ENCODE measurements at places on chromosomes 6 and 20. TPM values are rescaled to one million over a fixed set of nuclear protein-coding genes. Genes with fewer than 3 reads are reported as not detected.

Gene DUSP15
- 4.4 TPM for total RNA-seq

Gene LY86
- 2.0 TPM for total RNA-seq

Gene IRF4
- total RNA-seq: under 0.01 TPM

Gene CTAGE9
- not detected for total RNA-seq

Gene ZFP64
- 6.9 TPM for total RNA-seq

Gene F13A1
- total RNA-seq: 3.2 TPM

Gene SYNDIG1
- total RNA-seq: 16.7 TPM

Gene UBE2J1
- 42.8 TPM for total RNA-seq

Gene LKAAEAR1
- 0.74 TPM for total RNA-seq

Gene PIM1
- total RNA-seq: 13.5 TPM

Gene KHDRBS2
- 55.8 TPM for total RNA-seq

Gene IL17A
- not detected for total RNA-seq

Gene GGT7
- total RNA-seq: 20.2 TPM

Gene HTR1E
- not detected for total RNA-seq

Gene HAO1
- total RNA-seq: not detected

Gene BTNL2
- total RNA-seq: not detected

Gene SCAF8
- total RNA-seq: 63.9 TPM

Gene REM1
- total RNA-seq: not detected

Gene SGK2
- total RNA-seq: 0.74 TPM

Gene TBC1D32
- total RNA-seq: 32.2 TPM

Gene FAM209B
- total RNA-seq: not detected

Gene SLC35F1
- 80.4 TPM for total RNA-seq

Gene CALHM4
- not detected for total RNA-seq

Gene CCDC170
- 0.74 TPM for total RNA-seq

Measured in temporal lobe (tissue), 4 donors.